ENCODE measurements at places on chromosomes 2 and 18.

GRCh38 chr18:62023536-62023935 is 130.7 kb upstream of the RNF152 start:
- DNase-seq: no peak

DNA sequence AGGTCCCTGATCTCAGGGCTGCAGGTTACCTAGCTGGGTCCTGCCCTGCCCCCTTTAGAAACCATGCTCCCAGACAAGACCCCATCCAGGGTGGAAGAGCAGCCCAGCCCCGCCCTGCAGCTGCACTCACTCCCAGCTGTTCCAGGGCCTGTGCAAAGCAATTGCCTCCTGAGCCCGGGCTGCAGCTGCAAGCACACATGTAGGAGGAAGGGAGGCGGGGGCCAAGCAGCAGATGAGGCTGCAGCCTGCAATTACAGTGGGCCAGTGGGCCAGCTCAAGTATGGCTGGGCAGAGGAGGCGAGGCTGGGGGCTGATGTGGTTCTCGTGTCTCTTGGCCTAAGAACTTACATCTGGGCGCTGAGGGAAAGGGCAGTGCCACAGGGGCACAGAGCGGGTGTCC is 65.4 kb upstream of the TUBA3E start:
- DNase-seq: no peak

GRCh38 chr2:75633620-75634019 is 13.0 kb upstream of the MRPL19 start:
- DNase-seq: no peak

- DNase-seq: no peak
These were observed 261.1 kb upstream of the FN1 start for GRCh38 chr2:215697003-215697402.

- no peak for DNase-seq
These were observed 620.6 kb upstream of the ID2 start for GRCh38 chr2:8061219-8061618.

- no peak for DNase-seq
These were observed 4.4 kb upstream of the ZEB2 start for GRCh38 chr2:144524118-144525009.

GRCh38 chr2:98903064-98903355 is 33.0 kb downstream of the CRACDL start:
- no peak for DNase-seq

GRCh38 chr2:233917116-233917515 is at the start of gene TRPM8:
TRPM8 (plus strand) TSS chr2:233917373; CDS start chr2:233926538, 9,165 bp downstream.
- DNase-seq: no peak

DNA sequence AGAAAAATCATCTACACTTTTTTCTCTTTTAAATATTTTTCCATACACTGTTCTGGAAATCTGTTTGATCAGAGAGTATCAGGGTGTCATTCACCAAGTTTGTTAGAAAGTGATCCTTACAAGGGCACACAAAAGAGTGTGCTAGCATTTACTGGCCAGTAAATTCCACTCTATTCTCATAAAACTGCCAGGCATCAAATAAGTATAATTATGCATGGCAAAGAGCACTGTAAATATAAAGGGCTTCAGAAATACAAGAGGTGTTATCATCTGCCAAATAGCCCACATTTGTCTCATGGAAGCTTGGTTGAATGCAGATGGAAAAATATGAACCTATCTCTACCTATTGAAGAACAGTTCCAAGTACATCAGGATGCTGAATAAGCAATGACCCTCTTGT is 847.3 kb upstream of the ACVR2A start:
- no peak for DNase-seq

- DNase-seq: no peak
These were observed 290.7 kb upstream of the DDX18 start for GRCh38 chr2:117523711-117524238.

GRCh38 chr2:18171191-18172139 is 293.0 kb downstream of the KCNS3 start:
- DNase-seq: no peak

DNA sequence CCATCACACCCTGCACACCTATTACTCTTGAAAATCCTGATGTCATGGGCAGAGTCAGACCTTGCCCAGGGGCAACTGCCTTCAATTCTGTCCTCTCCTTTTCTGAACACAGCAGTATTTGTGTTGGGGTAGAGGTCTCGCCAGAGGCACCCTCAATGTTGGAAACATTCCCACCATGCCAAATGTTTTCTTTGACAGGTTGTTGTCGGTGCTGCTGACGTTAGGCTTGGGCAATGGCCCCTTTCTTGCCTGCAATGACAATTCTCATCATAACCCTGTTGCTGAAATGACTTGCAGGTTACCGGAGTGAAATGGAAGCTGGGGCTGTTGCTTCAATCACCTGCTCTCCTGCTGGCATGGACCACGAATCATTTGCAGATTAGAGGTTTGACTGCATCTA is 17.9 kb downstream of the GKN1 start:
- DNase-seq: no peak

GRCh38 chr2:63587814-63588384 is 378 bp downstream of the WDPCP start:
- no peak for DNase-seq

All from right renal pelvis (tissue), 4 donors.